NCI-H146 (cell line): ENCODE measurements at places on chromosomes 1 and 21.

GRCh38 chr1:71463144-71463543 is 382.3 kb upstream of the ZRANB2 start:
- no peak for DNase-seq

- peak; percentile 63 for DNase-seq
Measured at GRCh38 chr1:65075123-65075976, 72.7 kb upstream of the AK4 start.

GRCh38 chr1:27655151-27655937 is 16.6 kb downstream of the IFI6 start:
- no peak for DNase-seq

- peak; percentile 75 for DNase-seq
Measured at GRCh38 chr1:171740987-171741871, 636 bp downstream of the VAMP4 start.

GRCh38 chr1:77796695-77797405 is 17.4 kb downstream of the MIGA1 start:
- DNase-seq, result no peak

DNA sequence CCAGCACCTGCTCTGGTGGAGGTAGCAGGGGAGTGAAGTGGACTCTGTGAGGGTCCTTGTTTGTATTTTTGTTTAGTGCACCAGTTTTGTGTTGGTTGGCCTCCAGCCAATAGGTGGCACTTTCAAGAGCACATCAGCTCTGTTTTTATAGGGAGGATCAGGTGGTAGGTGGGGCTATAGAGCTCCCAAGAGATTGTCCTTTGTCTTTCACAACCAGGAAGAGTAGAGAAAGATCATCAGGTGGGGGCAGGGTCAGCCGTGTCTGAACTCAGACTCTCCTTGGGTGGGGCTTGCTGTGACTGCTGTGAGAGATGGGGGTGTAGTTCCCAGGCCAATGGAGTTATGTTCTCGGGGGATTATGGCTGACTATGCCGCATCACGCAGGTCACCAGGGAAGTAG is 159.8 kb downstream of the ZNF326 start:
- DNase-seq, result no peak

DNA sequence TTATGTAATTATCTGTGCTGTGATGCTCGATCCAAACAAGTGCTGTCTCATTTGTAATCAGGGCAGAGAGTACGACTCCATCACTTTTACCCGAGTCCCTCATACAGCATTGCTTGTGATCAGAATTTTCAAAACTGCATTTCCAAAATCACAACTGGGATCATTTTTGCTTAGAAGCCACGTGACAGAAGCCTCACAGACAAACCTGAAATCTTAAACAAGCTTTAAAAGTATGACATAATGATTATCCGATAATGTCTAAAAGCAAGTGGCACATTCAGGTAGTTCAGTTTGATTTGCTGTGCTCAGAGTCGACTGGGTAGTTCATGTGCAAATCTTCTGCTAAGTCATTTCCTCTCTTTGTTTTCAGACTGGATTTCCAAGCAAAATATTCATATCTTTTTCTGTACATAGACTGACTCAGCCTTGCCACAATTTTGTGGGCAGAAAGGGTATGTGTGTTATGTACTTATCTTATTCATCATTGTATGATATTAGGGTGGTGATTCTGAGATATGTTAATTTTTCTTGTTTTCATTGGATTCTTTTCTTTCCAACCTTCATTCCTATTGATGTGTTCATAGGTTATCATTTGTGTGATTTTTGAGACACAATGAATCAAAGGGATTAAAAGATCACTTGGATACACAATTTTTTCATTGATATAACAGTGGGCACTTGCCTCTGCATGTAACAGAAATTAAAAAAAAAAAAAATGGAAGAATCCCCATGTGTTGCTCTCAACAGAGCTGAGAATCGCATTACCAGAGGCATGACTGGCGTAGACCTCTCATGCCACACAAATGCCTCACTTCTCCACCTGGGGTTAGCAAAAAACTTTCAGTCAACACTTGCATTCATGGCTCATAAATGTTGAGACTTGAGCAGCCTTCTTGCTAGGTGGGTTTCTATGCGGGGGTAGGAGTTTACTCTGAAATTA is 355.7 kb downstream of the LTN1 start:
- DNase-seq, result no peak

GRCh38 chr1:177448652-177449357 is 278.0 kb downstream of the BRINP2 start:
- DNase-seq, result no peak

DNA sequence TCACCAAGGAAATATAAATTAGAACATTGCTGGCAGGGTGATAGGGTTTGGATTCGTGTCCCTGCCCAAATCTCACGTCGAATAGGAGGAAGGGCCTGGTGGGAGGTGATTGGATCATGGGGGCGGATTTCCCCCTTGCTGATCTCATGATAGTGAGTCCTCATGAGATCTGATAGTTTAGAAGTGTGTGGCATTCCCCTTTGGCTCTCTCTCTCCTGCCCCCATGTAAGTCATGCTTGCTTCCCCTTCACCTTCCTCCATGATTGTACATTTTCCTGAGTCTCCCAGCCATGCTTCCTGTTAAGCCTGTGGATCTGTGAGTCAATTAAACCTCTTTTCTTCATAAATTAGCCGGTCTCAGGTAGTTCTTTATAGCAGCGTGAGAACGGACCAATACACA is 60.6 kb downstream of the VPS26C start:
- DNase-seq, result no peak

DNA sequence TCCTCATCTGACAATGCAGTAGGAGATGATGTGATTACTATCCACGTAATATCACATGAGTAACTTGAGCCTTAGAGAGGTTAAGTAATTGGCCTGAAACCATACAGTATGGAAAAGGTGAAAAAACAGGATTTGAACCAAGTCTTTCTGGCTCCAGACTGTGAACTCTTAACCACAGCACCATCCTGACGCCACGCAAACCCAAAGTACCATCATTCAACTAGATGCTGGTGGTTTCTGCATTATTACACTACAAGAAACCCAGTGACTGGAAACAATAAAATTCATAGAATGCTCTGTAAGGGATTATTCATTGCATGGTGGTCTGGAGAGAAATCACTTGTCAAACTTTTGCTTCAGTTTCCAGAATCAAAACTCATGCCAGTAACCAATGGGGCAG is 90.7 kb downstream of the MAB21L3 start:
- no peak for DNase-seq

GRCh38 chr1:178490136-178490535 is 6.6 kb downstream of the CLEC20A start:
- no peak for DNase-seq
